ENCODE measurements at places on chromosomes 4 and X.
A peak's percentile ranks its signal among the peaks of the same experiment; 100 is the strongest.

- no peak for DNase-seq
Observed at GRCh38 chr4:83581411-83582288, 45.7 kb downstream of the GPAT3 start.

DNA sequence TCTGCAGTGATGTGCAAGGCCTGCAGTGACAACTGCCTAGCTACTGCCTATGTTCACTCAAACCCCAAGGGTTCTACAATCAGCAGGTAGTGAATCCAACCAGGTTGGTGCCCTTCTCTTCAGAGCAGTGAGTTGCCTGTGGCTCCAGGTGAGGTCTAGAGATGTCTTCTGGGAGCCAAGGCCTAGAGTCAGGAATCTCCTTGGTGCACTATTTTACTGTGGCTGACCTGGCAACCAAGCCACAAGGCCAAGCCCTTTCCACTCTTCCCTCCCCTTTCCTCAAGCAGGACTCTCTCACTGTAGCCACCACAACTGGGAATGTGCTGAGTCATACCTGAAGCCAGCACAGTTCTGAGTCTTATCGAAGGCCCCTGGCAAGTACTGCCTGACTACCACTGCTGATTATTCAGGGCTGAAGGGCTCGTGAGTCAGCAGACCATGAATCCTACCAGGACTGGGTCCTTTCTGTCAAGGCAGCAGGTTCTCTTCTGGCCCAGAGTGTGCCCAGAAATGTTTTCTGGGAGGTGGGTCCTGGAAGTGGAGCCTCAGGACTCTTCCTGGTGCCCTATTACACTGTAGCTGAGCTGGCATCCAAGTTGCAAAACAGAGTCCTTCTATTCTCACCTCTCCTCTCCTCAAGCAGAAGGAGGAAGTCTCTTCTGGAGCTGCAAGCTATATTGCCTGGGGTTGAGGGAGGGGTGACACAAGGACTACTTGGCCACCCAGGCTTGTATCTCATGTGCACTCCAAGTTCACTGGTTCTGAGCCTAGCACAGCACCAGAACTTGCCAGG, 111.6 kb downstream of the BTC start:
- DNase-seq, result peak; percentile 86

DNA sequence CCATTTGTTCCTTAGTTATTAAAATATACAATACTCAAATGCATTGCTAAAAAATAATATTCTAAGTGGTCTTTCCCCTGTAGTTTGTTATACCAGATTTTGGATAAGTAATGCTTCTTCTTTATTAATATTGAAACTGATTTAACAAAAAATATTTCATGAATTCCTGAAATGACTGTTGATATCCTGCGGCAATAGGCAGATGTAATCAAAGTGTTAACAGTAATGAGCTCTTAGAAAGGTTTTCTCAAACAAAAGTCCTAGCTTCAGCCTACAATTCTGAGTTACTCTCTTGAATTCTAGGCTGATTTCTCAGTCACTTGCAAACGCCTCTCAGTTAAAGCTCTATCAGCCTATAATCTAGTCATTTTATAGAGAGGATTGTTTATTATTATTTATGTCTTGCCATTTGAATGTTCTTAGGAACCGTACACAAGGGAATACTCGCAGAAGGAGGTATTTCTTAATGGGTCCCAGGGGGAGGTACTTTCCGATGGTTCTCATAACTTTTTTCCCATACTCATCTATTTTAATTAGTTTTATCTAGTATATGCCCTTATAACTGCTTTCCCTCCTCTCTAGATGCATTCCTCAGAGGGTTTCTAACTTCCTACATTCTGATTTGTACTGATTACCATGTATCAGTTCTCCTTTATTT, 96.8 kb downstream of the FNIP2 start:
- no peak for DNase-seq

GRCh38 chrX:111260451-111260850, 9.8 kb downstream of the CAPN6 start:
- no peak for DNase-seq

- DNase-seq, result peak; percentile 51
Observed at GRCh38 chrX:13464599-13465275, 104.7 kb upstream of the EGFL6 start.
